Motor neuron (in vitro differentiated cells): ENCODE measurements at places on chromosomes 5 and 9. TPM values are rescaled to one million over a fixed set of nuclear protein-coding genes. Genes with fewer than 3 reads are reported as not detected.

The MEIKIN gene
- total RNA-seq, result not detected in 2 replicates

DNA sequence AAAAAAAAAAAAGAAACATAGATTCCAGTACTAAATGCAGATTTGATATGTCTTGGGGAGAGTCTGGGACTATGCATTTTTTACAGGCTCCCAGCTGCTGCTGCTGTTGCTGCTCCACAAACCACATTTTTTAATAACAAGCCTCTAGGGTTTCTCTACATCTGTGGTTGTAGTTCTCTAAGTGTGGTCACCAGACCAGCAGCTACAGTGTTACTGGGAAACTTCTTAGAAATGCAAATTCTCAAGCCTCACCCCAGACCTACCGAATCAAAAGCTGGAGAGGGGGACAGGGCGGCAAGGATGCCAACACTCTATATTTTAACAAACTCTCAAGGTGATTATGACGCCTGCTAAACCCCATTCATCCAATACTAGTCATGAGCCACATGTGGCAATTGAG is 293.4 kb upstream of the PTGER4 start:
- no peak for ATAC-seq

The DDX4 gene
- total RNA-seq, result not detected in 2 replicates

- no peak for ATAC-seq
Measured at GRCh38 chr5:154756009-154756867, 1.1 kb downstream of the LARP1 start.

The CARD9 gene
- total RNA-seq, result 1.9 and 2.2 TPM in 2 replicates
